ENCODE measurements at places on chromosomes 6 and 20.

DNA sequence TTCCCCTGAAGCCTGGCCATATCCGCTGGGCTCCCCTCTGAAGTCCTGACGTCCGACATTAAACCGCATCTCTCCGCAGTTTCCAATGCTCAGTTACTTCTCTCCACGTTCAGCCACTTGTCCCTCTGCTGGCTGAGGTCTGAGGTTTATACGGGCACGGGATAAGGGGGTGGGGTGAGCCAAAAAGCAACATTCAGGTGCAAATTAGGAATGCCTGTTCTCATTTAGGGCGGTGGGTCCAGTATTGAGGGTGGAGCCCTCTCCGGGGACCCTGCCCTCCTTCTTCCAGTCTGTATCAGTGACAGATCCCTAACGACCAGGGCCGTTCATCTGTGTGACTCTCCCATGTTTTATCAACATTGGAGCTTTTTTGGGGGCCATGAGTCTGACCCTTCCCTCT lies 1454.4 kb downstream of the HACE1 start:
- DNase-seq, result no peak

- no peak for DNase-seq
Observed at GRCh38 chr6:129179283-129179682, 296.3 kb downstream of the LAMA2 start.

- no peak for DNase-seq
Observed at GRCh38 chr6:151290877-151291721, 51.3 kb downstream of the AKAP12 start.

- DNase-seq, result no peak
Observed at GRCh38 chr6:127303917-127304316, 37.3 kb downstream of the RNF146 start.

DNA sequence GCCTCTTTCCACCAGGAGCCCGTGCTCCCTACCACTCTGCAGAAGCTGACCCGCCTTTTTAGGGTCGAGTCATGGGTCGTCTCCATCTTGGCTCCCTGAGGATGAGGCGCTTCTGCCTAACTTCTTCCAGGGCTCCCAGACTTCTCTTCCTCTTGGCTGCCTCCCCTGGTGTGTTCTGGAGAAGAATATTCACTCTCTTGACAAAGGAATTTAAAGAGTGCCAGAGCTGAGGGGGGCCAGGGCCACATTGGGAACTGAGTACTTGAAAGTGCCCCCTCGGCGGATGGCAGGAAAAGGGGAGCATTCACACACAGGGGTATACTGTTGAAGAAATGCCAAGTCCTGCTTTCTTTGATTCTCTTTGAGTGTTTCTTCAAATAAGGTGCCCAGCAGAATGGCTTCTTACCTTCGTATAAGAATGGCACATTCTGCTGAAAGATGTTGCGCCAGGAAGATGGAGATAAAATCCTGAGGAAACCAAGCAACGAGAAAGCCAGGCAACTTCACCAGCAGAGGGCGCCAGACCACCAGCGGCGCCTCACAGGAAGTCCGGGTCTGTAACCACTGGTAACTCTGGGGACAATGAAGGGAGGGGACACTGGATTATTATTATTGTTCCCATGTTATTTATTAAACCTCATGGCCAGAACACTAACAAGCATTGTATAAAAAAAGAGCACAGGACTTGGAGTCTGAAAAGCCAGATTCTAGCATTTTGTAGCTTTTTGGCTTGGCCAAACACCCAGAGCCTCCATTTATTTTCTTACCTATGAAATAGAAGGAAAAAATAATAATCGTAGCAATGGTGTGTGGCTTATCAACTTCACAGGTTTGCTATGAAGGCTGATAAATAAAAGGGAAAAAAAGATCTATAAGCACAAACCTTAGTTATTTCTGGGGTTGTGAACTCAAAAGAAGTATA lies 176.7 kb downstream of the HACE1 start:
- peak; percentile 43 for DNase-seq

DNA sequence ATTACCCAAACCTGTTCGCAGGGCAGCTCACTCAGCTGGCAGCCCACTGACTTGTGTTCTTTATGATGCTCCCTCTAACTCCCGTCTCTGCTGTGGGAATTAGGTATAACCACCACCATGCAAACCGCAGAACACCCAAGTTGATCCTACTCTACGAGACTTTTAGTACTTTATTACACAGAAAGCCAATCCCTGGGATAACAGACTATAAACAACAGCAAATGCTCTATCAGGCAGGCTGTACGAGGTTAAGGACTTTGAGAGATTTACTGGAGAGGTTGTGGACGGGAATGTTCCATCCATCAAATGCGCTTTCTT lies 241.1 kb downstream of the FOXC1 start:
- no peak for DNase-seq

GRCh38 chr6:41051873-41052272 lies 1.1 kb upstream of the APOBEC2 start:
- DNase-seq, result no peak

DNA sequence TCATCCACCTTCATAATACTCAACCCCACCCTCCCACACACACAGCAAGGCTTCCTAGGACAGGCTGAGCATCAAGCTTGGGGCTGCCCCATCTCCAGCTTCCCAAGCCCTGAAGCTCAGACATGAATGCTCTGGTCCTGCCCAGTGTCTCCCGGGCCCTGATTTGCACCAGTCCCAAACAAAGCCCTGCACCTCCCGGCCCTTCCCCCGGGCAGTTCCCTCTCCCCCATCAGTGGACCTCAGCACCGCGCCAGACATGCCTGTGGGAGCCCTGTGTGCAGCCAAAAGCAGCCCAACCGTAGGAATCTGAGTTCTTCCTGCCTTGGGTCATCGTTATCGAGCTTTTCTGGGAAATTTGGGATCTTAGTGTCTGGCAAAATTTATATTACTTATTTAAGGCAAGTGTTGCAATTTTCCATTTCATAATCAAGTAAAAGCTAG lies 63.5 kb downstream of the THBS2 start:
- DNase-seq, result peak; percentile 86

DNA sequence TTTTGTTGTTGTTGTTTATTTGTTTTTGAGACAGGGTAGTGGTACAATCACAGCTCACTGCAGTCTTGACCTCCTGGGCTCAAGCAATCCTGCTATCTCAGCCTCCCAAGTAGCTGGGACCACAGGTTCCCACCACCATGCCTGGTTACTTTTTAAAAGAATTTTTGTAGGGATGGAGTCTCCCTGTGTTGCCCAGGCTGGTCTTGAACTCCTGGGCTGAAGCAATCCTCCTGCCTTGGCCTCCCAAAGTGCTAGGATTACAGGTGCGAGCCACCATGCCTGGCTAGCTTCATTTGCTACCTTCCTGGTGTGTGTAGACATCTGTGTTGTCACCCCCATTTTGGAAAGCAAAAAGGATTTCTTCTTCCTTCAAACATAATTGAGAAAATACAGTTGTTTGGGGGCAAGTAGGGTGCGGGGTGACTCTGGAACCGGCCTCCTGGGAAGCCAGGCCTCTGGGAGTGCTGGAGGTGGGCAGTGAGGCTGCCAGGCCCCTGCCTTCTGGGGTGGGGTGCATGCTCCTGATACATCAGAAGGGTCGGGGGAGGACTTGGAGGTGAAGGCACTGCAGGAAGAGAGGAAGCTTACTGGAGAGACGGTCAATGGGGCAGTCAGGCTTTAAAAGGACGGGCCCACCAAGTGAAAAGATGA lies 28.4 kb downstream of the SYNJ2 start:
- DNase-seq, result no peak

DNA sequence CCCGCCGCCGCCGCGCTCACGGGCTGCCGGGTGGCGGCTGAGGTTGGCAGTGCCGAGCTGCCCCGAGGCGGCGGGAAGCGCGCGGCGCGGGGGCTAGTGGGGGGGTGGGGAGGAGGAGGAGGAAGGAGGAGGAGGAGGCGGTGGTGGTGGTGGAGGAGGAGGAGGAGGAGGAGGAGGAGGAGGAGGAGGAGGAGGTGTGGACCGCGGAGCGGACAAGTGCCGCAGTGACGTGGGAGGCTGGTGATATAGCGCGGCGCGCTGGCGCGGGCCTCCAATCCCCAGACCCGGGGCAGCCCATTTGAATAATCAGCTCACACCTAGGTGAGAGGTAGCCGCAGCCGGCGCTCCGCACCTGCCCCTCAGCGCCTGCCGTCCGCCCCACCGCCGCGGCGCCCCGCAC lies at the start of gene FOXA2:
Gene FOXA2, minus strand, starts transcription at position 51 of the 400 bp plus-strand sequence. CDS start 294 bp downstream, outside the sequence.
- DNase-seq, result no peak

DNA sequence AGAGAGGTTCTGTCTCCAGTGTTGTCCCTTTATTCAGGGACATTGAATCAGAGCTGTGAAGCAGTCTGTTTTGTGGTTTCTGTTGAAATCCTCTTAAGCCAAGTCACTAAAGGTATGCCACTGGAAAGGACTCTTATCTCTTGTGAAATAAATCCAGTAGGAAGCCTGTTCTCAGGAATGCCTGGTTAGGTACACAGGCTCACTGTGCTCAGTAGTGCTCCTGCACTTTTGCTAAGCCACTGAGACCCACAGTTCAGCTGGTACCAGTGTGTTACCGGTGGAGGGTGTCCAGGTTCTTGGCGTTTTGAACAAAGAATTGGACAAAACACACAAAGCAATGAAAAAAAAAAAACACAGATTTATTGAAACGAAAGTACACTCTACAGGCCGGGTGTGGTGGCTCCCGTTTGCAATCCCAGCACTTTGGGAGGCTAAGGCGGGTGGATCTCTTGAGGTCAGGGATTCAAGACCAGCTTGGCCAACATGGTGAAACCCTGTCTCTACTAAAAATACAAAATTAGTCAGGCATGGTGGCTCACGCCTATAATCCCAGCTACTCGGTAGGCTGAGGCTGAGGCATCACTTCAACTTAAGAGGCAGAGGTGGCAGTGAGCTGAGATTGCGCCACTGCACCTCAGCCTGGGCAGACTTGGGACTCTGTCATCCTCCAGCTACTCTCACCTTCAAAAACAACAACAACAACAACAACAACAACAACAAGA lies 186.1 kb downstream of the JARID2 start:
- DNase-seq, result no peak

DNA sequence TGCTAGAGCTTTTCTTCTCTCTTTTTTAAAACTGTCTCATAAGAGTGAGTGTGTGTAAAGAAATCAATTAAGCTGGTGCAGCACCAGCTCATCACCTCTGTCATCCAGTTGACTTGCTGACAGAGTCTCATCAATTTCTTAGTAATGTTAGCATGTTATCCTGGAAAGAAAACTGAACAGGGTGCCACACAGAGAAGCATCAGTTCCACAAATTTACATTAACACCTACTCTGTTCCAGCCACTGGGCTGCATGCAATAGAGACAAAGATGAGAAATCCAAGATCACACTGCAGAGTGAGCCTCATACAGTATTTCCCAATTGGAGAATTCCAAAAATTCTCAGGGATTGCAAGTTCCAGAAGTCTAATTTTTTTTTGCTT lies 207.0 kb upstream of the CITED2 start:
- no peak for DNase-seq

GRCh38 chr6:87705070-87705691 lies 3.1 kb upstream of the AKIRIN2 start:
- no peak for DNase-seq

DNA sequence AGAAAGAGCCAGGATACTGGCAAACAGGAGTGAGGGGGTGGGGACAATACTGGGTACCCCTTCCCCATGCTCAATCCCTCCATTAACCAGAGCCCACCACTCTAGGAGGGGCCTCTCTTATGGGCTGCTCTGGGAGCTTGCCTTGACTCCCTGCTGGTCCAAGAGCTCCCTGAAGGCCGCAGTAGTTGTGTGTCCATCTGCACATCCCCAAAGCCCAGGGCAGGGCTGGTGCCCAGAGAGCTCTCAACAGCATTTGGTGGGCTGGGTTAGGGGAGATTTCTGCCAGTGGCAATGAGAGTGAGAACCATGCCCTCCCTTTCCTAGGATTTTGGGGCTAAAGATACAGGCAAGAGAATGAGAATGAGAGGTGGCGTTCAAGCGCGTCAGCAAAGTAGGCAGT lies 230.6 kb upstream of the PMEPA1 start:
- no peak for DNase-seq

DNA sequence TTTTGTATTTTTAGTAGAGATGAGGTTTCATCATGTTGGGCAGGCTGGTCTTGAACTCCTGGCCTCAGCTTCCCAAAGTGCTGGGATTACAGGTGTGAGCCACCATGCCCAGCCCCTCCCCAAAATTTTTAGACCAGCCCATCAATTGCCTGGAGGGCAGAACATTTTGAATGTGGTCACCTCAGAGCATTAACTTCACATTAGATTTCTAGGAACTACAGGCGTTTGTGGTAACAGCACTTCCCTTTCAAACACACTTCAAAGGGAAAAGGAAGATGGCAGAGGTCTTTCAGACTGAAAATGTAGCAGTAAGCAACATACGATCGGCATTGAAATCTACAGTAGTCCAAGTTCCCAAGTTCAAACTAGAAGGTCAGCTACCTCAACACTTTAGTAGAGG lies 12.3 kb upstream of the SLA2 start:
- DNase-seq, result no peak

All from foreskin fibroblast (primary cell).